ENCODE measurements at places on chromosomes 2 and 18. TPM values are rescaled to one million over a fixed set of nuclear protein-coding genes. Genes with fewer than 3 reads are reported as not detected.

DNA sequence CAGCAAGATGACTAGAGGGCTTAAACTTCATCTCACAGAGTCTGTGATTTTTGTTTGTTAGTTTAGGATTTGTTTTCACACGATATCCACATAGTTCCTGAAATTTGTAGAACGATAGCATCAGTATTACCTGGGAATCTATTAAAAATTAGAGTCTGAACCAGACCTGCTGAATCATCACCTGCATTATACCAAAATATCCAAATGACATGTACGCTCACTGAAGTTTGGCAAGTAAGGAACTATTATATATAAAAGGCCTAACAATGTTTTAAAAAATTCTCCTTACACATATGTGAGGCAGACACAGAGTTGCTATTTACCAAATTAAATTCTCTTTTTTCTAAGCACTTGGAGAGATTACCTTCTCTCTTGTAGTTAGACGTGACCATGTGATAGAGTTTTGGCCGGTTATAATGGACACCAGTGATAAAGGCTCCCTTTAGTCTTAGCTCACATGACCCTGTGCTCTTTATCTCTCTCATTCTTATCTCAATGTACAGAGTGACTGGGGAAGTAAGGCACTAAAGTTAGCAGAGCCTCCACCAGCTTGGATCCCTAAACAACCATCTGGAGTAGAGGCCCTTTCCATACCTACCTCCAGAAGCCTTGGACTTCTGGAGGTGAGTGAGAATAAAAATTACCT is 363.1 kb downstream of the DSC3 start:
- no peak overlapping the region for H3K27ac ChIP-seq
- H3K4me3 ChIP-seq, result no peak overlapping the region
- DNase-seq, result no peak
- no peaks in the 10 kb centered on the region for H3K36me3 ChIP-seq
- H3K4me1 ChIP-seq, result no peaks in the 10 kb centered on the region

GRCh38 chr2:233476063-233476410 is 90.5 kb downstream of the USP40 start:
- H3K27ac ChIP-seq, result no peak overlapping the region
- DNase-seq, result no peak
- H3K4me1 ChIP-seq, result no peaks in the 10 kb centered on the region
- H3K36me3 ChIP-seq, result peaks cover 11% of the 10 kb centered on the region

DNA sequence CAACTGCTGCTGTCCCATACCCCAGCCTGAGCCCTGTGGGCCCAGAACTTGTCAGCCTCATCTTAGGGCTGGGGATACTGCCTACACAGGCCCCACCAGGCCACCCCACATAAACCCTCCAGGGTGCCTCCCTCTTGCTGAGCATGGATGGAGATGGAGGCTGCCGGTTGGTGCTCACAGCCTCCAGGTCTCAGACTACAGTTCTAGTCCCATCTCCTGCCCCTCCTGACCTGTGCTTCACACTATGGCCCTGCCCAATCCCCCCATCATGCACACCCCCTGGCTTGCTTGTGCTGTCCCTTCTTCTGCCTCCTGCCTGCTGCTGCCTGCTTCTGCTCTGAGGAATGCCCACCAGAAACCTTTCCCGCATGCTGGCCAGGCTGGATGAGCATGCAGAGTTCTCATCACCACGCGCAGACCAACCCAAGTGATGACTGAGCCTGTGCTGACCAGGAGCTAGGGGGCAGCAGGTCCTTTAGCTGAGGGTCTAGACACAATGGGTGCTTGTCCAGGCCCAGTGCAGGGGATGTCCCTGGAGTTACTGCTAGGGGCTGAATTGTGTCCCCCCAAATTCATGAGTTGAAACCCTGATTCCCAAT is 138.4 kb upstream of the HS6ST1 start:
- no peaks in the 10 kb centered on the region for H3K36me3 ChIP-seq
- H3K4me1 ChIP-seq, result no peaks in the 10 kb centered on the region
- no peak for DNase-seq
- H3K27me3 ChIP-seq, result no peaks in the 10 kb centered on the region
- no peak overlapping the region for H3K27ac ChIP-seq

DNA sequence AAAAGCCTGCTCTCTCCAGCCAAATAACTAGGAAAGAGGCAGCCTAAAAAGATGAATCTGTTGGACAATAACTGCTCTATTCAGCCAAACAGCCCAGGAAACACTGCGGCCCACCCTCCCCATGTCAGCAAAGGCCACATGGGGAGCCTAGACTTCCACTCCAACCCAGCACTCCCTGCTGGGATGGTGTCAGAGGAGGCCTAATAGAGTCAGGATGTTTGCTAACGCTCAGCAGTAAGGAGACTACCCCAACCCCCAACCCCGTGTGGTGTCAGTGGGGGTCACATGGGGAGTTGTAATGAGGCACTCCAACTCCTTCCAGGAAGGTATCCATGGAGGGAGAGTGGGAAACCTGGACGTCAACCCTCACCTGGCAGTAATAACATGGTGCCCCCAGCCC is 41.6 kb downstream of the ZBTB7C start:
- no peak overlapping the region for H3K27ac ChIP-seq
- no peak for DNase-seq
- H3K4me3 ChIP-seq, result no peak overlapping the region
- H3K27me3 ChIP-seq, result no peaks in the 10 kb centered on the region
- H3K4me1 ChIP-seq, result no peaks in the 10 kb centered on the region

DNA sequence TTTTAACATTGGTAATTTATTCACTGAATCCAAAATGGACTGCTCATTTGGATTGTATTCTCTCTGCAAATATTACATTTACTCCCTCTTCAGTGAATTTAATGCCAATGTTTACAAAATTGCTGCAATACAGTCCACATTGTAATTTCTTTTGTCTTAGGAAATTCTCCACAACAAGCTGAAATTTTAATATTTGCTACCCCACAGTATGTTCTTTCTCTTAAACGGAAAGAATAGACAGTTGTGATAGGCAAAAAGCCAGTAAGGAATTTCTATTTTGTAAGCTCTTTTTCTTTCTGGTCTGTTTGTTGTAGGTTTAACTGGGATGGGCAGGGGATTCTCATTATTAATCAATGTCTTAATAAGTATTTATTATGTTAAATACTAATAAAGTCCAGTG is 92.0 kb downstream of the CSRNP3 start:
- H3K27ac ChIP-seq, result no peak overlapping the region
- H3K36me3 ChIP-seq, result no peaks in the 10 kb centered on the region
- no peak overlapping the region for H3K4me3 ChIP-seq
- H3K27me3 ChIP-seq, result no peaks in the 10 kb centered on the region

DNA sequence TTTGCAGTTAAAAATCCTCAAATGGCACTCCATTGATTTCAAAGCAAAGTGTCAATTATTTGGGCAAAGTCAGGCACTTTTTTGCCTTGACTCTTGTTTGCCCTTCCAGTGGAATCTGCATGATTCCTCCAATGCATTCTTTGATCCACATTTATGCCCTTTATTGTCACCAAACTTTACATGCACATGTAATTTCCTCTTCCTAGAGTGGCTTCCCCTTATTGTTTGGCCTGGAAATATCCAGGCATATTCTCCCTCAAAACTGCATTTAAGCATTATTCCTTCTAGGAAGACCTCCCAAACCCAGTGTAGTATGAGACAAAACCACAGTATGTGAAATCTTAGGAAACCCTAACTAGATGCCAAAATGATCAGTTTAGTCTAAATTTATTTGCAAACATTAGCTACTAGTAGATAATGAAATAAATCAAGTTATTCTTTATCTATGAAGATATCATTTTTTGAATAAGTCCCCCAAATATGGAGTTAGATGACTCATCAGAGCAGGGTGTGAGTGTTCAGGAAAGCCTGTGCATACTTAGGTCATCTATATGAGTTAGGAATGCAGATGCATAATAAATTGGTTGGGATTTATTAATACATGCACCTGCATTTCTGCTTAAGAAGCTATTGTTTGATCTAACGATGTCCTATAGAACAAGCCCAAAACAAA is 433.3 kb upstream of the TCF4 start:
- DNase-seq, result no peak
- no peaks in the 10 kb centered on the region for H3K27me3 ChIP-seq
- H3K36me3 ChIP-seq, result no peaks in the 10 kb centered on the region
- no peaks in the 10 kb centered on the region for H3K4me1 ChIP-seq
- no peak overlapping the region for H3K4me3 ChIP-seq
- no peak overlapping the region for H3K27ac ChIP-seq

DNA sequence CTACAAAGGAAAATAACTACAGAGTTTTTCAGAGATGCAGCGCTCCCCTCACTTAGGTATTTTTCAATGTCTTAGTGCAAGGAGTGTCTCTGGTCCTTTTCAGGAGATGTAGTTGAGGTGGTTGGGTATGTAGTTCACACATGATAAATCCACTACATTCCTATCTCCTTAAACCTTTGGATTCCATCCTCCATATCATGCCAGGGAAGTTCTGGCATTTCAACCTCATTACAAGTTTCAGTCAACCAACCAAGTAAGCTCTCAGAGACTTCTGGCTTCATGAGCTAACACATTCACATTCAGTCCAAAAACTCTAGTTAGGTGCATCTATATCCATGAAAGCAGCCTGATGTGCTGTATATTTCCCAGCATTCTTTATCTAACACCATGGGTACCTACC is 47.3 kb downstream of the MAP3K20 start:
- no peak for DNase-seq
- no peaks in the 10 kb centered on the region for H3K27me3 ChIP-seq
- no peak overlapping the region for H3K27ac ChIP-seq
- no peaks in the 10 kb centered on the region for H3K36me3 ChIP-seq
- H3K4me3 ChIP-seq, result no peak overlapping the region

The ZEB2 gene
- 225 TPM for total RNA-seq

All from breast epithelium (tissue), 4 donors.